CD4-positive, alpha-beta T cell treated with Interleukin-6 at 100 ng/mL for 8 hours (primary cell): ENCODE measurements at places on chromosomes 2 and 18.

- no peak for DNase-seq
These were observed 191.5 kb upstream of the ATP5MC3 start for GRCh38 chr2:175372704-175373701.

- no peak for DNase-seq
These were observed 282.8 kb downstream of the NBAS start for GRCh38 chr2:15278296-15278695.

DNA sequence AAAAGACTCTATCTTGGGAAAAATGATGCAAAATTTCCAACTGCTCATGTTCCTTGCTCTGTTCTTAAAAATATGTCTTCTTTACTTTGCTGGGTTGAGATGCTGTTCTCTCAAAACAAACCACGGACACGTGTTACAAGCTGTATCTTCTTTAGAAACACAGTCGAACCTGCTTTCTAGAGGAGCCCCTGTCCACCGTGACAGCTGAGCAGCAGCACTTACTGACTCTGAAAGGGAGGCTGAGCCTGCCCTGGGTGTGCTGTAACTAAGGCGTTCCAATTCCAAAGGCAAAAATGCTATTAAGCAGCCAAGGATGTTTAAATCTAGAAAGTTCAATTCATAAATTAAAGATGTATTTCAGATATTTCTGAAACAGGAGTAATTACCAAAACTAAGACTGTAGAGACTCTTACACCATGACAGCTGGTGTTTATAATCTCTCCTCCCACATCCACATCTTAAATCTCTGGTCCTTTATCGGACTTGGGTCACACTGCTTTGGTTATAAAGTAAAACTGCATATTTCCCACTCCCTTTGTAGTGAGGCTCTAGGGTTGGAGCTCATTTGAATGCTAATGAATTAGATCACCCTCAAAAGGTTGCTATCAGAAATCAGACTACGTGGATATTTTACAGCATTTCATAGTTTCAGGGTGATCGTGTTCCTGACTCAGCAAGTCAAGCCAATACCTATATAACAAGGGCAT is 281.2 kb upstream of the LYPD1 start:
- no peak for DNase-seq

DNA sequence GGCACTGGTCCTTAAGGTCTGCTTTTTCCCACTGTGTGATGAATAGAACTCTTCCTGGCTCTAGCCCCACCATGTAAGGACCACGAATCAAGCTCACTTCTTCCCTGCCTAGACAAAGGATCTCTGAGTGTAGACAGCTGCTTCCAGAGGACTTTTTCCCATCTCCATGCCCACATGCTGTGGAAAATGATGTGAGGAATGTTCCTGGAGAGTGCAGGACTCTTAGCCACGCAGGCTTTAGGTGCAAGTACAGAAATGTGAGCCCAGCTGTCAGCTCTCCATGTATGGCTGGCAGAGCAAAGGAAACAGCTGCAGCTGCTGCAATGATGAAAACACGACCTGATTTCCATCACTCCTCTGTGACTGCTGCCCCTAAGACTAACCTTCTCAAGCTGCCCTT is 35.5 kb downstream of the NXPH2 start:
- no peak for DNase-seq

- DNase-seq, result no peak
These were observed 46.1 kb downstream of the YES1 start for GRCh38 chr18:765764-766549.

DNA sequence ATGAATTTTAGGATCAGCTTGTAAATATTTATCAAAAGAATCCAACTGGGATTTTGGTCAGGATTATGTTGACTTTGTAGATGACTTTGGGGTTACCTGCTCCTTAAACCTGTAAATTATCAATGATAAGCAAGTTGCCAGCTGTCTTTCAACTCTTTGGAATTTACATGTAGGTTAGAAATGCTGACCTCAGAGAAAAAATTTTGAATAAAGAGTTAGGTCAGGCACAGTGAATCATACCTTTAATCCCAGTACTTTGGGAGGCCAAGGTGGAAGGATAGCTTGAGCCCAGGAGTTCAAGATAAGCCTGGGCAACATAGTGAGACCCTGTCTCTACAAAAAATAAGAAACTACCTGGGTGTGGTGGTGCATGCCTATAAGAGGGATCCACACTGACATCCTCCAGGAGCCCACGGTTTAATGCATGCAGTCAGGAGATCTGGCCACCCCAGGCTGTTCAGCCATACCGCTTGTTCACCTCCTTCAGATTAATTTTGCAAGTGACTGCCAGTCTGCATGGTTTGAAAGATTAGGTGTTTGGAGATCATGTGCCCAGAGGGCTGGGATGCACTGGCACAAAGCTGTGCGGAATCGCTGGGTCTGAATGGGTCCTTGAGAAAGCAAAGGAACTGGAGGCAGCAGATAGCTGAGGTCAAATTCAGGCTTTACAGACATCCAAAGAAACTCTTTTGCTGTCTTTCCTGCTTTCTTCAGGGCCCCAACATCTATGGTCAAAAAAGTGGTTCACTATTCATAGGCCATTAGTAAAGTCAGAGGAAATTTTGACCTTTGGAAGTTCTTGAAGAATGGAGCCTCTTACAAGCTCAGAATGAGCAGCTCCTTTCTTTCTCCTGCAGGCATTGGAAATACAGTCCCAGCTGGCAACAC is 83.4 kb upstream of the TXNDC2 start:
- DNase-seq, result no peak

DNA sequence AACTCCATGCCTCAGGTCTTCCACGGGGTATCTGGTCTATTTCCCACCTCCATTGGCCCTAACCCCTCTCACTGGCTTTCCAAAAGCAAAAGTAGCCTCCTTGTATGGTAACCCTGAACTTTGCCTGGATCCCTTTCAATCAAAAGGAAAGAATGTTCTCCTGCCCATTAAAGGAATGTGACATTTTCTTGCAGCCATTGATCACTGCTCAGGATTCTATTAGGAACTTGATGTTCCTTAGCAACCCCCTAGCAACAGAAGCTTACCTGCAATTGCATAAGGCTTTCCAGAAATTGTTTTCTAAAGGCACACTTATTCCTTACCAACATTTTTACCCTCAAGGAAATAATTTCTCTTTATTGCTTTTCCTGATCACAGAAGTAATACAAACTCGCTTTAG is 91.4 kb upstream of the AGAP1 start:
- no peak for DNase-seq

- no peak for DNase-seq
These were observed 1.8 kb downstream of the PDE11A start for GRCh38 chr2:178070824-178071223.

GRCh38 chr2:235979753-235980435 is 188.3 kb downstream of the GBX2 start:
- DNase-seq, result no peak
